ENCODE measurements at places on chromosomes 16 and 17. TPM values are rescaled to one million over a fixed set of nuclear protein-coding genes. Genes with fewer than 3 reads are reported as not detected.

- no peak for DNase-seq
These were observed 21.2 kb downstream of the AKAP1 start for GRCh38 chr17:57106107-57106835.

- DNase-seq = no peak
These were observed 263.7 kb downstream of the MAP2K6 start for GRCh38 chr17:69678206-69678605.

- no peak for DNase-seq
These were observed 3.9 kb downstream of the ABCC3 start for GRCh38 chr17:50638606-50638965.

Gene OR1A1
- polyA plus RNA-seq = not detected

DNA sequence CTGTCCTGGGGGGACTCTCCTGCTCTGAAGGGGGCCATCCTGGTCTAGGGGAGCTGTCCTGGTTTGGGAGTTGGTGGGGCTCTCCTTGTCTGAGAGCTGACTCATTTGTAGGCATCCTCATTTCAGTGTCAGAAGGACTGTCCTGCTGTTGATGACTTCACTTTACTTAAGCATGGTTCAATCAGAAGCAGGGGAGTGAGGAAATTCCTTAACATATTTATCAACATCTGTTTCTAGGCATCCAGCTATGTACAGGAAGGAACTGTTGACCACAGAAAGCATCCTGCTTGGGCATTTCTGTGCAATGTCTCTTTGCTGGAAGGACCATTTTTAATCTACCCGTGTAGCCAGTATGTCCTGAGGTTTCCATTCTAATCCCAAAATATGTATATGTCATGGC lies 502.7 kb upstream of the HSBP1 start:
- DNase-seq = no peak

DNA sequence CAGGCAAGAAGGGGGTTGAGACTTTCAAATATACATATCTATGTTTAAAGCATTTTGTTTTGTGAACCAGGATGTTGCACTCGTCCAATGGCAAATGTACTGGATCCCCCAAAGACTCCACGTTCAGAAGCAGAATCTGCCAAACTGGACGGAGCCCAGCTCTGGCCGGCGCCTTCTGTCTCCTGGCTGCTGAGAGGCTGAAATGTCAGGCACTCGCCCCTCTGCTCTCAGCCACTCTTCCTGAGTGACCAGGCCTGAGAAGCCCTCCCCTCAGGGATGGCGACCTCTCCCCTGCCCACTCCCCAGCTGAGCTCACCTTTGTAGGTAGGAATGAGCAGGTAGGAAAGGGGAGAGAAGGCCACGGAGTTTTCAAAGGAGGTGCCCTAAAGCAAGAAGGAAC lies 187.5 kb upstream of the FOXF1 start:
- DNase-seq = no peak

DNA sequence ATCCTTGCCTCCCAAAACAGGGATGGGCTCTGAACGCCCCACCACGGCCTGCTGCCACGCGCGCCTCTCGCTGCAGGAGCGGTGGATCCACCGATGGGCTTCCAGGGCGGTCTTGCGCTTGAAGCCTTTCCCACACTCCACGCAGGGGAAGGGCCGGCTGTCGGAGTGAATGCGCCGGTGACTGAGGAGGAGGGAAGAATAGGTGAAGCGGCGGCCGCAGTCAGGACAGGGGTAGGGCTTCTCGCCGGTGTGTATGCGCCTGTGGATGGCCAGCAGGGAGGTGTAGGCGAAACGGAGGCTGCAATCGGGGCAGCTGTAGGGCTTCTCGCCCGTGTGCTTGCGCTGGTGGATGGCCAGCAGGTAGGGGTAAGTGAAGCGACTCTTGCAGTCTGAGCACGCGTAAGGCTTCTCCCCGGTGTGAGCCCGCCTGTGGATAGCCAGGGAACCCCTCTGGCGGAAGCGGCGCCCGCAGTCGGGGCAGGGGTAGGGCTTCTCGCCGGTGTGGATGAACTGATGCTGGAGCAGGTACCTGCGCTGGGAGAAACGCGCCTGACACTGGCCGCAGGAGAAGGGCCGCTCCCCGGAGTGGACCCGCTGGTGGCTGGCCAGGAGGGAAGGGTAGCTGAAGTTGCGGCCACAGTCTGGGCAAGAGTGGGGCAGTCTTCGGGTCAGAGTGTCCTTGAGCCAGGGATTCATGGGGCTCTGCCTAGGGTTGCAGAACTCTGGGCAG lies 2.7 kb downstream of the ZNF785 start:
- no peak for DNase-seq

GRCh38 chr17:82871056-82871775 lies 31.4 kb upstream of the ZNF750 start:
- DNase-seq = no peak

DNA sequence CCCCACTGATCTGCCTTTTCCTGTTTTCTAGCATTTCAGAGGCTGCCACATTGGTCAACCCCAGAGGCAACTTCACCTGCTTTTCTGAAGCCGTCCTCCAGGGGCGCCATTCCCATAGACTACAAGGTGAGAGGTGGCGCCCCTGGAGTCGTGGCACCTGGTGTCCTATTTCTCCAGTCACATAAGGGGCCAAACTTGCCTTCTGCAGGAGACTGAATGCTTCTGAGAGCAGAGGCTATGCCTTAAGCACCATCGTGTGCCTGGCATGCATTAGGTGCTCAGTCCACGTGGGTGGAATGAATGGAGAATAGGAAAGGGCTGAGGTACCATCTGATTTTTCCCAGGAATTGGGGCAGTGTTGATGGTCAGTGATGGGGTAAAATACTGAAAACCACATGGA lies 164.8 kb downstream of the HAPSTR1 start:
- peak; percentile 63 for DNase-seq

DNA sequence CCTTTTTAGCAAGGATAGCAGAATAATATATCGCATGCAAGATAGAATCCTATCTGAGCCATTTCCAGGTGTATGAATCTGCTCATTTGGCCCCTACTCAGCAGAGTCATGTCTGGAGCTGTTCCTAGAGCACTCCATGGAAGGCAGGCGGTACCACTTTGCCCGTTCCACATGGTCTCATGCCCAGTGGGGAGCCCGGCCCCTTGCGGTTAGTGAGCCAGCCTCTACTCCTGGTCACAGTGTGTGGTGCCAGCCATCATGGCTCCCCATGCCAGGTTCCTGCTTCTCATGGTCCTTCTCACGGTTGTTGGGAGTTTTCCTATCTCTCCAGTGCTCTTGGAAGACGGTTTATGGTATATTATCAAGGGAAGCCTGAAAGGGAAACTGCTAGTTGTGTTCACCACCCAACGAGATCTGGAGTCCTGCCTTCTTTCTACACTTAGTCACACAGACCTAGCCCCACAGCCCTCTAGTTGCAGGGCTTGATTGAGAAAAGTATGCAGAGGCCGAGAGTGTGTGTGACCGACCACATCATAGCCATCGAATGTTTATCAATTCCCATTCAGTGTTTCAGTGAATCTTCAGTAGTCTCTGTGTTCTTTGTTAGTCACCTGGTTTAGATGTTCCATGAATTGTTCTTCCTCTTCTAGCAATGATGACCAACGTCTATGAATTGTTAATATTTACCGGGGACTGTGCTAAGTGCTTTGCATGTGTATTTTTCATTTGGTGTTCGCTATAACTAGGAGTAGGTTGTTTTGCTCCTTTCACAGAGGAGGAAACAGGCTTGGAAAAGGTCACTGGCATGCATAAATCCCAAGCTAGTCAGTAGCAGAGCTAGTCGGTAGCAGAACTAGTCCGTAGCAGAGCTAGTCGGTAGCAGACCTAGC lies 9.6 kb downstream of the JPT2 start:
- DNase-seq = no peak

Gene KRT16
- 0.05 TPM for polyA plus RNA-seq

DNA sequence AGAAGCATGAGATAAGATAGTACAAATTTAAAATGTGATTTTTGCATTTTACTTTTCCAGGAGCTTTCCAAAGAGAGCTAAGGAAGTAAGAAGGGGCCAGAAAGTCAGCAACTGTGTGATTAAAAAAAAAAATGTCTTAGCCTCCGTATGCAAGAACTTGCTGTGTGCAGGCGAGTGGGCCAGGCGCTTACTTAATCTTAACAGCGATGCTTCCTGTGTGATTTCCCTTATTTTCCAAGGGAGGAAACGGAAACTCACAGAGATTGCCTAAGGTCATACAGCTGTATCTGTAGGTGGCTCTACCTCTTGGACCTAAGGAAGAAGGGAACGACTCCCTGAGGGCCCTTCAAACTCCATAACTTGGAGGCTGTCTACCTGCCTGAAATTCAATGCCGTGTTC lies 11.1 kb downstream of the HS3ST3B1 start:
- DNase-seq = no peak

DNA sequence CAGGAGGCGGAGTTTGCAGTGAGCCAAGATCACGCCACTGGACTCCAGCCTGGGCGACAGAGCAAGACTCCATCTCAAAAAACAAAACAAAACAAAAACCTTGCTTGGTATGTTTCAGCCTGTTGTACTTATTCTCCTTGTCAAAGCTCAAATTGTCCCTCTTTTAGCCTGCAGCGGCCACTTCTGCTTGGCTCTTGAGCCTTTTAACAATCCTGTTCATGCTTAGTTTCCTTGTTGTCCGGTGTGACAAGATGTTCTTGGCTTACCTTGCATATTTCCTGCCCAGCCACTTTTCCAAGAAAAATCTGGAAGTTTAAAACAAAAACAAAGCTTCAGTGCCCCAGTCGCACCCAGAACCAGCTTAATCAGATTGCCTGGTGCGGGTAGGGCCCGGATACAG lies 81.0 kb downstream of the ABCC1 start:
- DNase-seq = no peak

DNA sequence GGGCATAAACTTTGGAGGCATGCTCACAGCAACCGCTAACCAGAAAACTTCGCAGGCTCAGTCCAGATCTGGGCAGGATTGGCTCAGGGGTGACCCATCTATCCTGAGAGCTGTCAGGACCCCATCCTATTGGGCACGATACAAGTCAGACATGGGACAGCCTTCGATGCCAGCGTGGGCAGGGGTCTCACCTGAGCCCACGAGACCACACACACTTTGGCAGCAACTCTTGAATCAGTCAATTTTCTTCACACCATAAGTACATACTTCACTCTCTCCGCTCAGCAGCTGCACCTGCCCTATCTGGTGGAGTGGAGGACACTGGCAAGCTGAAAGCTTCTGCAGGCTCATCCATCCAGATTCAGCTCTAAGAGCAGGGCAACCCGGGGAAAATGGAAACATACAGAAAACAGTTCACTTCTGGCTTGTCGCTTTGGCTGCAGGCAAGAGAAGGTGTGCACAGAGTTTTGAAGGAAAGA lies 48.3 kb downstream of the ZFHX3 start:
- DNase-seq = no peak

DNA sequence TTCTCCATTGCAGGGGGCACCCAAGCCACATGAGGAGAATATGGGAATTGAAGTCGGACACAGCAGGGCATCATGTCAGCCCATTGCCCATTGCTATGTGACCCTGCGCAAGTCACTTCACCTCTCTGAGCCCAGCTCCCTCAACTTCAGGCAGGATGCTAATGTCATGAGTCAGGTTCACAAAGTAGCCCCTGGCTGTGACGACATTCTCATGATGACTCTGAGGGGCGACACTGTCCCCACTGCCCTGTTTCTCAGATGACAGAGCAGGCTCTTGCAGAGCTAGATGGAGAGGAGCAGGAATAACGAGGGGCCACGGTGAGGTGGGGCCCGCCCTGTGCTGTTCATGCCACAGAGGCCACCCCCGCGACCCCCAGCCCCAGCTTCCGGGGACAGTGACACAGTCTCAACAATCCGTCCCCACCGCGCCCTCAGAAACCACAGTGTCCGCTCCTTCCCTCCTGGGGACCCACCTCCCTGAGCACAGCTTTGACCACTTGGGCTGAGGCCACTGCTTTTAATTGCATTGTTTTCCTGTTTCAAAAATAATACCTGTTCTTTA lies 13.2 kb upstream of the ZNF469 start:
- no peak for DNase-seq

Gene CCL22
- polyA plus RNA-seq = 0.05 TPM

GRCh38 chr17:2940352-2940751 lies 123.1 kb downstream of the OR1D5 start:
- no peak for DNase-seq

Gene USH1G
- 0.09 TPM for polyA plus RNA-seq

Gene MEFV
- 0.23 TPM for polyA plus RNA-seq

- no peak for DNase-seq
These were observed 353.0 kb upstream of the EEF2KMT start for GRCh38 chr16:5450409-5451104.

GRCh38 chr17:50117202-50118051 lies 12.5 kb downstream of the SAMD14 start:
- peak; percentile 87 for DNase-seq

DNA sequence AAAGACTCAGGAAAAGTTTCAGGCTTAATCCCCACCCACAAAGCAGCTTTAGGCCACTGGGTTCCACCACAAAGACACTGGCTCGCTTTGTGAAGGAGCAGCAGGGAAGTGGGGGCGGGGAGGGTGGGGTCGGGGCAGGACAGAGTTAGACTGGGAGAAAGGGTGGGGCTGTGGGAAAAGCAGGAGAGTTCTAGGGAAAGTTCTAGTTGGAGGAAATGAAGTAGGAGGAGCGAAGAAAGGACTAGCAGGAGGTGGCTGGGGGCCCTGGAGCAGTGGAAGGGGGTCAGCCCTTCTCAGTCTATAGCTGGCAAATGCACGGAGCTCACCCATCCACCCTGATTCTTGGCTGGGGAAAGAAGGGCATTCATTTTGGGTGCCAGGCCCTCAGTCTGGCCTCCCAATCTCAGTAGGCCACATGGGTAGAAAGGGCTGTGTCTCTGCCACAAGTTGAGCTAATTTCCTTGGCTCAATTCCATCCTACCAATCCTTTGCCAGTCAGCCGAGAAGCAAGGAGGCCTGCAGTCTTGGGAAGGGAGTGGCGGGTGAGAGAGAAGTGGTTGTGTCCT lies 4.6 kb downstream of the INPP5K start:
- no peak for DNase-seq

GRCh38 chr17:32659419-32659842 lies 172.6 kb downstream of the CDK5R1 start:
- DNase-seq = peak; percentile 43

Gene RGS9
- 13.9 TPM for polyA plus RNA-seq
